GM04504 (cell line): ENCODE measurements at places on chromosomes 12 and 14.

DNA sequence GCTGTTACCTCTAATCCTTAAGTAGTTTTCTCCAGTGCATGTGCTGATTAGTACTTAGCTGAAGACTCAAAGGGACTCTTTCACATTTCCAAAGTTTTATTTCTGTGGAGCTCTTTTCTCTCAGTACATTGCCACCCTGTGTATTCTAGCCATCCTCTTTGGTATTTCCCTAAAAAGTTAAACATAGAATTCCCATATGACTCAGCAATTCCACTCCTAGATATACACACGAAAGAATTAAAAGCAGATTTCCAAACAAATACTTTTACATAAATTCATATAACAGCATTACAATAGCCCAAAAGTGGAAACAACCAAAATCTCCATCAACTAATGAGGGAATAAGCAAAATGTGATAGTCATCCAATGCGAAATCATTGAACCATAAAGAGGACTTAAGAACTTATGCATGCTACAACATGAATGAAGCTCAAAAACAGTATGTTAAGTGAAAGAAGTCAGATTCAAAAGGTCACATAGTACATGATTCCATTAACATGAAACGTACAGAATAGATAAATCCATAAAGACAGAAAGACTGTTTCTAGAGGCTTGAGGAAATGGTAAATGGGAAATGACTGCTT, 9.0 kb upstream of the NOVA1 start:
- DNase-seq: no peak

DNA sequence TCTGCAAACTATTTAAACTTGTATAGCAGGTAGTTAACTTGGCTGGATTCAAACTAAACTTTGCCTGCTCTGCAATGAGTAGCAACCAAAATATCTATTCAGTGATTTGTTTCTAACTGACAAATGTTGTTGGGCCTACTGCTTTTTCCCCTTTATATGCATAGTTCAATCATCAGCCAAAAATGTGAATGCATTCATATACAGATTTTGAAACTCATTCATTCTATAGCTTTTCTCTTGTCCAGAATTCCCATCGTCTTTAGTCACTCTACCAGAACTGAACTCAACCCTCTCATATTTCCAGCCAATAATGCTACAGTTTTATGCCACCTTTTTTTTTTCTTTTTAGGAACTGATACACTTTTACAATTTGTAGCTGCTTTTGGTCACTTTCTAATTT, 599.8 kb downstream of the RPL10L start:
- DNase-seq: no peak

- no peak for DNase-seq
Observed at GRCh38 chr12:32272465-32272864, 126.9 kb upstream of the FGD4 start.

DNA sequence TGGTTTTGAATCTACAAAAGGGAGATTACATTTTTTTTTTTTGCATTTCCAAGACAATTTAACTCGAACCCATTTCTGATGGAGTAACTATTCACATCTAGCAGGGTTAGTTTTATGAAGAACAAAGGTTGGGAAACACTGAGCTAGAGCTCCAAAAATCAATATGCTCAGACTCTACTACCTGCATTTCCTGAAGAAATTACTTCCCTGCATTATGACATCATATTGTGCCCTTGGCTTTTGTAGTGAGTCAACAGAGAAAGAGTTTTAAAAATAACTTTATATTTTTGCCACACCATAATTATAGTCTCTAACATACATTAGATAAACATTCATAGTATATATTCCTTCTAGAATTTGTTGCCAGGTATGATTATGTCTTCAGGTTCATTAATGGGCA, 14.8 kb downstream of the GRIP1 start:
- no peak for DNase-seq

- DNase-seq: no peak
Observed at GRCh38 chr14:52060080-52060479, 8.8 kb downstream of the NID2 start.

DNA sequence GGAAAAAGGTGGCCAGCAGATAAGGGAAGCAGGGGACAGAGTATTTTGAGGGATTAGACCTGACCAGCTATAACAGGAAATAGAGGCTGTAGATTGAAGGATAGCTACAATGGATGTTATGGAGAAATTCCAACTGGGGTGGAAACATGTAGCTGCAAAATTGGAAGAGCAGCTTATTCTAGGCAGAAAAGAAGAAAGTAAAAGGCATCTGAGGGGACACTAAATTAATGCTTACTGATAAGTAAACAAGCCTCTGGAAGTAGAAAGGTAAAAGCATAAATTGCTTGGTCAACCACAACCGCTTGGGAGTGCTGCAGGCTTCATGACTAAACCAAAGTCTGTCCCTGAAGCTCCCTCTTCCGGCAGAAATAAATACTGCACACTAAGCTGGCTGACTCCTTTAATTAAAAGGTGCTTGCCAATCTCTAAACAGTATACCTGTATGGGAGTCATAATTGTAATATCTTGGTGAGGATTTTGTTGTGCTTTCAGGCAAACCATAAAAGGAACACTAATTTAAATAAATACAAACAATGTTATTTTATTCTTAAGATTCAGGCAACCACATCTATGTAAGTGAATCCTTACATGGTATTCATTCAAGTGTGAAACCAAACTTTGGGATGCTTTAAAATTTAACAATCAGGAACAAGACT, 7.7 kb downstream of the UBC start:
- DNase-seq: peak; percentile 77

DNA sequence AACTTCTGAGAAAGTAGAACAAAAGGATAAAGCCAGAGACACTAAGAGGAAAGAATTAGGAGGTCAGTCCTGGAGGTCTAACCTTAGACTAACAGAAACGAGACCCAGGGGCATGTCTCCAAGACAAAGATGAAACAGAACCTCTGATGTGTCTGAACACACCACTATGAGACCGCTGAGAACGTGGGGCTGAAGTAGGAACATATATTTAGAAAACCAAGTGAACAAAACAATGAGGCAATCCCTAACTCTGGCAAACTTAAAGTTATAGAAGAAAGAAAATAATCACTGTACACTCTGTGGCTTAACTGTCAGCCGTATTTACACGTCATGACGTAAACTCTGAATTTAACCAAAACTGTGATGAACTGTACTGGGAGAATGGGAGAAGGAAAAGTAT, 17.9 kb downstream of the KCTD10 start:
- no peak for DNase-seq

DNA sequence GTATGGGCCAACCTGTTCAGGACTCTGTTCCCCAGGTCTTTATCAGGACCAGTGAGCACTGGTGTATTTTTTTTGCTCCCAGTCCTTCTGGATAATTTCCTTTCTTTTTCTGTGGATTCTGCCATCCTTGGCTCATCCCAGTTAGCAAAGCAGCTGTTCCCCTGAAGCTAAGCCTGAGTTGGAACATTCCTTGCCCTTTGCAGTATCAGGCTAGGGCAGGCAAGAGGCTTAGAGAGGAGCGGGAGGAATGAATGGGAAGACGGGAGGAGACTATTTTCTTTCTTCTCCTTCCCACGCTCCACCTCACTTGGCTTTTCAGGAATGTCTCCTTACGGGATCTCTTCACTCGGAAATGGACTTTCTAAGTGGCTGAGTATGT, 29.2 kb downstream of the ERG28 start:
- DNase-seq: no peak

DNA sequence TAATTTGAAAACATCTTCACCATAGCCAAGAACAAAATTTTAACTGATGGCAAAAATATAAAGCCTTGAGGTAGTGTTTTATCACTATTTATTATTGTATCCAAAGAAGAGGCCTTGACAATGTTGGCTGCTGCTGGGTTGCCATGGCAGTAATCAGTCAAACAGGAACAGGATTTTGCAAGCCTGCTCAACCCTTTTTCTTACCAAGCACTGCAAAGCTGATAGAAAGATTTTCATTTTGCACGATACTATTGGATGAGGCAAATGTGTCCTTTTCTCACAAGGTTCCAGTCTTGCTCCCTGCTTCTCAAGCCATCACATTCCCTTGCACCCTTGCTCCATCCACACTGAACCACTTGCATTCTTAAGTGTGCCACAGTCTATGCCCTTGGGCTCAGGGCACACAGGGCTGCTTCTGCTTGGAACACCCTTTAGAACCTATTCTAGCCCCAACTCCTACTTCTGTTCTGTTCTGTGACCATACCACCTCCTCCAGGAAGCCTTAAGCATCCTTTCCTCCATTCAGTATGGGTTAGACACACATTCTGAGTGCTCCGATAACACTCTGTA, 76.5 kb upstream of the AMIGO2 start:
- DNase-seq: no peak

DNA sequence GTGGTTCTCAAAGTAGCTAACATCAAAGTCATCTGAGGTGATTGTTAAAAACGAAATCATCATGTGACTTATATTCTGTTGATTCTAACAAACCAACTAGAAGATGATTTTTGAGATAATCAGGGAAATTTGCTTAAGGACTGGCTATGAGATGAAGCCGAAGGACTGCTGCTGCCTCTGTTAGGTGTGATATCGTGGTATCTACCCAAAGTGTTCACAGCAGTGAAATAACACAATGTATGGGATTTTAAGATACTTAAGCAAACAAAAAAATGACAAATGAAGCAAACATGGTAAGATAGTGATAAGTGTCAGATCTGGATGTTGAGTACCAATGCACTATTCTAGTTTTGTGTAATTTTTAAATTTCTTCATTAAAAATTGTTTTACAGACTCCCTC, 59.1 kb downstream of the GXYLT1 start:
- no peak for DNase-seq

DNA sequence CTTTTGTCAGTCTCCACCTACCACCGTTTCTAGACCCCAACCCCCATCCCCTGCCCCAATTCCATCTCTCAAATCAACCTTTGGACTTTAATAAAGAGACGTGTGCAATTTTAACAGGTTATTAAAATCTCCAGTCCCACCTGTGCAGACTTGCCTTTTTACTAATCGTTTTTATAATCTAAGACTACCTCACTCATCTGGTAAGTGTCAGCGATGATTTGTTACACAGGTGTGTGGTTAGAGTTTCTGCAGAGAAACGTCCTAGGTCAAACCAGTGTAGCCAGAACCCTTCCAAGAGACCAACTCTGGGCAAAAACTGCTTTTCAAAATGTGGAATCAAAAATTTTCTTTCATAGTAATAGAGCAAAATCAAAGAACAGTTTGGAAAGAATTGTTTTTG, 60.4 kb upstream of the PELI2 start:
- DNase-seq: no peak

GRCh38 chr12:92614502-92614901, 88.3 kb upstream of the PLEKHG7 start:
- DNase-seq: no peak

DNA sequence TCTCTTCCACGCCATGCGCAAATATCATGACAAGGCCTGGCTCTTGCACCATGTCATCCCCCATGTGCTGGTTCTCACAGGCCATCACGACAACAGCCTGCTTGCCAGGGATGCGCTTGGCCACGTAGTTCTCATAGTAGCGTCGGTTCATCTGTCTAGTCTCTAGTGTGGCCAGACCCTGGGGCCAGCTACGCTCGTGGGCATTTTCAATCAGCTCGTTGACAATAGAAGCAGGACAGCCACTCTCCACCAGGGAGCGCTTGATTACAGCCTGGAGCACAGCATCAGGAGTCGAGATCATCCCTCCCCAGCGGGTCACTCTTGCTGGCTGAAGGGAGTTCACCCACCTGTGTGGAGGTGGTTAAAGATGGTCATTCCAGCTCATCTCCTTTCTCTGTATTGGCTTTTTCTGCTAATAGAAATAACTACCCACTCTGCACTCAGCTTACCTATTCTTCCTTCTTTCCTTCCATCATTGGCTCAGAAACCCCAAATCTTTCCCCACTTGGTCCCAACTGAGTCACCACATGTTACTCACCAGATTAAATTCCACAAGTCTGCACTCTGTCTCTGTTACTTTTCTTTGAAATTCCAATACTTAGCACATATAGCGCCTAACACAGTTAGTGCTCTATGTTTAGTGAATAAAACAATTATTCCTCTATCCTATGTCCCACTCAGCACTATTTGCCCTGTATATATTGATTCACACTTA, 15.1 kb downstream of the RNF41 start:
- no peak for DNase-seq

DNA sequence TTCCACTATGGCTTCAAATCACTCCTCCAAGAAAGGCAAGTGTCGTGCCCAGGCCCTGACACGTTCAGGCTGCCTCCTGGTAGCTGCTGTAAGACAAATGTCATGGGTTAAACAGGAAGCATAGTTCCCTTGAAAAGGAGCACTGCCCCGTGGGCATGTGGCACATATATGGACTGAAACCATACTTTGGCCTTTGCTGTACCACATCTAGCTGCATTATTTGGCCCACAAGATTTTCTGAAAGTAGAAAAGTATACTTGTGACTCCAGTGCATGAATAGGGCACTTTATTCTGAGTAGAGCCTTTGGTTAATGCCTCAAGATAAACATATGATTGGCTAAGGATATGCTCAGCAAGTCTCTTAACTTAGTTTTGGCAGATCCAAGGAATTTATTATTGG, 218.7 kb upstream of the EGLN3 start:
- DNase-seq: no peak

DNA sequence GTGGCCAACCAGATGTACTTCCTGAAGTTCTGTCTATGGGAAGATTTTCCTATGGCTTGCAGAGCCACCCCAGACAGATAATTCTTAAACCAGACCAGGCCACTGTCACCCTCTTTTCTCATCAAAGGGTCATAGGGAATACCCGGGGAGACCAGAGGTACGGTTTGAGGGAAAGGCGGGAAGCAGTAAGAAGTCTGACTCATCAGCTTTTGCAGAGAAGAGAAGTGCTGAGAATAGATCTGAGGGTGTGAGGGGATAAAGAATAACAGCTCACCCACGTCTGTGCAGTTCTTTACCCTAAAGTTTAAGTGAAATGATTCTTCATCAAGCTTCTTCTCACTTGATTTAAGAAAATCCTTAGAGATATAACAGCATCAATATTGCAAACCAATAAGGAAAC, 21.3 kb upstream of the POC1B start:
- no peak for DNase-seq

- DNase-seq: peak; percentile 81
Observed at GRCh38 chr12:46160101-46160980, 108.5 kb downstream of the SLC38A1 start.

GRCh38 chr14:101893759-101894158, 70.6 kb upstream of the DYNC1H1 start:
- DNase-seq: no peak

GRCh38 chr12:6082613-6083012, 41.9 kb downstream of the VWF start:
- DNase-seq: no peak

GRCh38 chr14:37013078-37013477, 159.3 kb downstream of the SLC25A21 start:
- DNase-seq: no peak

- DNase-seq: no peak
Observed at GRCh38 chr12:26668847-26669246, 164.1 kb downstream of the ITPR2 start.
